ENCODE measurements at places on chromosomes 7 and 10.

DNA sequence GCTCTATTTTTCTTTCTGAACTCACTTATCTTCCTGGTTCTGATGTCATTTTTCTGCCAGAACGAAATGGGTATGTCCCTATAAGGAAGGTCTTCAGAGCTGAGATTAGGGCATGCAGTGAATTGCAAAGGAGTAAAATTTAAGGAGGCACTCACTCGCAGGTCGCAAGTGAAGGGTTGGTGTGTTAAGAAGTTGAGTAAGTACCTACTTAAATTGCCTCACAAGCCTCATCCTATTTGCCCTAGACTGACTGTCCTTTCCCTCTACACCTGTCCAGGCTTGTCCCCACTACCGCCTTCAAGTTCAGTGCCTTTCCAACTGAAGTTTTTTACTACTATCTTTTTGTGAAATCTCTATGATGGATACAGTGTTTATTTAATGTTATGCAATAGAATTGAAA lies 191.5 kb downstream of the AHR start:
- DNase-seq, result no peak

- DNase-seq, result no peak
Observed at GRCh38 chr10:114576132-114576487, 82.0 kb downstream of the ABLIM1 start.

DNA sequence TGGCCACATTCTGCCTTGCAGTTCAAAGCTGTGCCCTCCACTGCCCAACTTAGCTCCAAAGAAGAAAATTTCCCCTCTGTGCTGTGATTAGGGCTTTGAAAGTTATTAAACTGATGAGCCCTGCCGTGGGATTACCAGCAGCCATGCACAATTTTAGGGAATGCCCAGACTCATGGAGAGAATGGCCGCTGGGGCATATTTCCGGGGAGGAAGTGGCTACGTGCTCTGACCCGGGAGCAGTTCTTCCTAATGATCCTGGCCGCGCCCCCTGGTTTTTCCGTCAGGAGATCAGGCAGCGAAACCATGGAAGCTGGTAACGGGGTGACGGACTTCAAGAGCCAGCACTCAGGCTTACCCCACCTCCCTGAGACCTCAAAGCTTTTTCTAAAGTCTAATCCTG lies 365.5 kb upstream of the PFKP start:
- no peak for DNase-seq

- no peak for DNase-seq
Observed at GRCh38 chr7:55097100-55097499, 78.3 kb downstream of the EGFR start.

- no peak for DNase-seq
Observed at GRCh38 chr10:77357611-77358310, 279.8 kb downstream of the KCNMA1 start.

DNA sequence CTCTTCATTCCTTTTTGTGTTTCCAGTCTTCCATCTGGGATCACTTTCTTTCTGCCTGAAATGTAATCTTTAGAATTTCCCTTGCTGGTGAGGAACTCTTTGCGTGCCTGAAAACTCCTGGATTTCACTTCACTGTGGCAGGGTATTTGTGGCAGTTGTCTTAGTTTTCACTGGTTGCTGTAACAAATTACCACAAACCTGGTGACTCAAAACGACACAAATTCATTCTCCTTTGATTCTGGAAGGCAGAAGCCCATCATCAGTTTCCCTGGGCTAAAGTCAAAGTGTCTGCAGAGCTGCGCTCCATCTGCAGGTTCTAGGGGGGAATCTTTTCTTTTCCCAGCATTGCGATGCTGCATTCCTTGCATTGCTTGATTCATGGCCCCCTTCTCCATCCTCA lies 109.3 kb downstream of the RBM20 start:
- DNase-seq, result no peak
